ENCODE measurements at places on chromosomes 5 and 9. TPM values are rescaled to one million over a fixed set of nuclear protein-coding genes. Genes with fewer than 3 reads are reported as not detected.

Gene PLPP7
- 8.2 TPM for total RNA-seq

Gene OR1Q1
- not detected for total RNA-seq

Gene INSL4
- not detected for total RNA-seq

Gene ZNF883
- 6.2 TPM for total RNA-seq

Gene BSPRY
- total RNA-seq, result not detected

Gene FGF1
- 0.77 TPM for total RNA-seq

Gene EPB41L4A
- 0.51 TPM for total RNA-seq

Gene PCDHGA2
- 4.5 TPM for total RNA-seq

Gene GLRA1
- not detected for total RNA-seq

Gene CTXN3
- total RNA-seq, result not detected

Gene RPS23
- total RNA-seq, result 5,838 TPM

Gene GFI1B
- total RNA-seq, result not detected

Gene LRRC19
- not detected for total RNA-seq
